Thoracic aorta (tissue), 2 donors: ENCODE measurements at places on chromosomes 7 and 10.

DNA sequence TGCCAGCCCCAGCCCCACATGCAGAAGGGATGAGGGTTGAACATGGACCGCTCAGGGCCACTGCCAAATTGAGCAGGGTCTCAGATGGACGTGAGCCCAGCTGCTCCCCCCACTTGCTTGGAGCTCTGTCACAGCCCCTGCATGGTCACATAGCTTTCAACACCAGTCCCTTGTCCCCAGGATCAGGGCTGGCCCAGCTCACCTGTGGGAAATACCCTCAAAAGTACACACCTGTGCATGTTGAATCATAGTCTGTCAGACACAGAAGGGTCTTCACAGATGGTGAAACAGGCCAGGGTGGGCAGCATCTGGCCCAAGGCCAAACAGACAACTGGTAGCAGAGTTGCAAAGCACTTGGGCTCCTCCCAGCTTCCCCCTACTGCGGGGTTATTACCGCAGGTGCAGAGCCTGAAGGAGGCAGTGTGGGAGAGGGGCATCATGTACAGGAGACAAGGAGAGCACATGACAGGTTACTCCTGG, 77.6 kb upstream of the UNC5B start:
- DNase-seq: no peak

DNA sequence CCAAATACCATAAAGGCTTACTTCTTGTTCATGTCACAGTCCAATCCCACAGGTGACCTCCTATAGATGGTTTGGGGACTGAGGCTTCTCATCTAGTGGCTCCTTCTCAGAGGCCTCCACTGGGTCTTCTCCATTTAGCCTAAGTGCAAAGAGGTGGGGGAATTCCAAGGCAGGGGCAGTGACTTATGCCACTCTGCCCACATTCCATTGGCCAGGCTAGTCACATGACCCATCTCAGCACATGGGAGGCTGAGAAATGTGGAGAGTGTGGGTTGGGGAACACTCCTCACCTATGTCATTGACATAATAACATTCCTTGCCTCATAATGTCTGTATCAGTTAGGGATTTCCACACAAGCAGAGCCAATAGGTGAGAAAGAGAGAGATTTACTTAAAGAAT, 104.3 kb upstream of the PLXNA4 start:
- DNase-seq: no peak

DNA sequence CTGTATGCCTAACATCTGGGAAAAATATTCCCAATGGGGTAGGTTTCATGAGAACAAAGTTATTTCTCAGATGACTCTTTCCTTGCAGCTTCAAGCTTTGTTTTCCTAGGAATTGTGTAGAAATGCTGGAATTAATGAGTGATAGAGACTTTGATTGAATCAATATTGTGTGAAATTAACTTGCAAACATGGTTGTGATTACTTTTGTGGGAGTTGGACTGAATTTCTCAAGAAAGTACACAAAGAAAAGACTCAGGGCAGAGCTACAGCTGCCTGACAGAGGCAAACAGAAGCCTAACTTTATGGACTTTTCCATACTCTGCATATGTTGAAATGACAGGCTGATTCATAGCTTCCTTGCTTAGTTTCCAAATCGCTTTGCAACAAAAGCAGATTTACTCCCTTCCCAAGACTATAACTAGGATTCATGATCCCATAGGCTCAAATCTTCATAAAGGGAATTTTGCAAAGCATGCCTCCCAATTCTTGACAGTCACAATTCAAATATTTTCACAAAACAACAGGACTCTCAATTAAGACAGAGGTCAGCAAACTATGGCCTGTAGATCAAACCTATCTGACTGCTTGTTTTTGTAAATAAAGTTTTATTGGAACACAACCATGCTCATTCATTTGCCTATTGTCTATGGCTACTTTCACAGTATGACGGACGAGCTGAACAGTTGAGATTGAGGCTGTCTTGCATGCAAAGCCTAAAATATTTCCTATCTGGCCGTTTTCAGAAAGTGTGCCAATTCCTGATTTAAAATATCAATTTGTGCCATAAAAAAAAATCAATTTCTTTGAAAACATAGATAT, 27.6 kb downstream of the NRP1 start:
- DNase-seq: no peak

GRCh38 chr7:388961-389701, 99.2 kb downstream of the FOXL3 start:
- DNase-seq: no peak

GRCh38 chr7:1232623-1233332, at the start of gene UNCX:
UNCX (plus strand) TSS chr7:1232872; CDS start chr7:1233018, 146 bp downstream.
- DNase-seq: no peak

DNA sequence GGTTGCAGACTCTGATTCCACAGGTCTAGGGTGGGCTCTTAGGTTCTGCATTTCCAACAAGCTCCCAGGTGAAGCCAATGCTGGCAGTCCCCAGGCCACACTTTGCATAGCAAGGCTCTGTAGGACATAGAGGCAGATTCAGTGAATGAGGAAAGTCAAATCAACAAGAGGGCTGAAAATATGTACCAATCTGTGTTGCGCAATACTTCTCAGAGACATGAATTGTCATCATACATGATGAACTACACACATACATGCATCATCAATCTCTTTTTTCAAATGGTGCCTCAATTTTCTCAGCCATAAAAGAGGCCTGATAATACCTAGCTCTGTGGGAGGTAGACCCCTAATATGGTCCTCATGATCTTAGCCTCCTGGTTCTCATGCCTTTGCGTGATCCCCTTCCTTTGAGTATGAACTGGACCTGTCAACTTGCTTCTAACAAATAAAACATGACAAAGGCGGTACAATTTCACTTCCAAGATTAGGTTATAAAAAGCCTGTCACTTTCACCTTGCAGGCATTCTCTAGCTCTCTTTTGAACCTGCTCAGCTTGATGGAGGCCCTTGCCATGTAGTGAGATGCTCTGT, 49.0 kb downstream of the PIK3CG start:
- DNase-seq: no peak

GRCh38 chr7:116876664-116877442, 14.5 kb downstream of the CAPZA2 start:
- DNase-seq: peak; percentile 28

- no peak for DNase-seq
Measured at GRCh38 chr7:11760372-11760771, 71.6 kb downstream of the THSD7A start.

- DNase-seq: no peak
Measured at GRCh38 chr10:118216020-118216419, 126.1 kb downstream of the FAM204A start.

DNA sequence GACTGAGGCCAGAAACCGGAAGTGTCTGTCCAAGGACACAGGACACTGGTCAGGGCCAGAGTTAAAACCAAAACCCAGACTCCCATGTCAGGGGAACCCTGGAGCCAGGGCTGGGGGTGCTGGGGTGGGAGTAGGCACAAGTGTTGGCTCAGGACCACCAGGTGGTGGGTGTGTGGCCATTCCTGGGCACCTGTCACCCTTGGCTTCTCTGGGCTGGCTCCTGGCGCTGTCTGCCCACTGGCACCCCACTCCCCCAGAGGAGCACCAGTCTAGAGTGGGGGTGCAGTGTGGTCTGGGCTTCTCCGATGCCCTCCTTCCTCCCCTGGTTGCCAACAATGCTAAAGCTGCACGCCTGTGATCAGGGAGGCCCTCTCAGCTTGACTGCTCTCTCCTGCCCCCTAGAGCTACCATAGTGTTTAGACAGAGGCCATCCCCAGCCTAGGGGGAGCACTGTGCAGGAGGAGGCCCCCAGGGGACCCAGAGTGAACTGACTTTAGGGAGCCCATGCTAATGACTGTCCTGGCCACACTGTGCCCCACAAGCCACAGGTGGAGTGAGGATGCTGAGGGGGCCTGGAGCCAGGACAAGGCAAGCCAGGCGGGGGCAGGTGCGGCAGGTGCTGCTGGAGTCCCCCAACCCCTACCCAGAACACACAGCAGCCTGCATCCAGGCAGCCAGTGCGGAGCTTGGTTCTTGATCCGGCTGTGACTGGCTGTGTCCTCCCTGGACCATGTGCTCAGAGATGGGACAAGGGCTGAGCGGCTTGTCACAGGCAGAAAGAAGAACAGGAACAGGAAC, 11.0 kb downstream of the RASGEF1A start:
- DNase-seq: no peak

DNA sequence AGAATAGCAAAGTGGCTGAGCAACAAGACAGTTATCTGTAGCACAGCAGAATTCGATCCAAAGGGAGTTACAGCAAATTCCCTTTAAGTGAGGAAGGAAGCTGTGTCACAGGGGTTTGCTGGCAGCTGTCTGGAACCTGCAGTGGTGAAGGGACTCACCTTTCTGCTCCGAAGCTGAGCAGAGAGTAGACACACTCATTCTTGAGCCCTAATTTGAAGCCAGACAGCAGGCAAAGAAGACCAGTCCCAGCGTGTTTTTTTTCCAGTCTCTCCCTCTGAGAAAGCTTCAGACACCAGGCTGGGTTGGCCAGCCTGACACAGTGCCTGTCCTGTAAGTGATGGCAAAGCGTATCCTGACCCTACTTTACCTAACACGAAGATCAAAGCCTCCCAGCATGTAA, 210.7 kb downstream of the TRIL start:
- no peak for DNase-seq

- DNase-seq: no peak
Measured at GRCh38 chr10:119989966-119990365, 97.4 kb downstream of the SEC23IP start.

- no peak for DNase-seq
Measured at GRCh38 chr10:58555170-58555929, 42.7 kb downstream of the BICC1 start.

- DNase-seq: no peak
Measured at GRCh38 chr7:139820089-139820488, 9.0 kb upstream of the TBXAS1 start.

DNA sequence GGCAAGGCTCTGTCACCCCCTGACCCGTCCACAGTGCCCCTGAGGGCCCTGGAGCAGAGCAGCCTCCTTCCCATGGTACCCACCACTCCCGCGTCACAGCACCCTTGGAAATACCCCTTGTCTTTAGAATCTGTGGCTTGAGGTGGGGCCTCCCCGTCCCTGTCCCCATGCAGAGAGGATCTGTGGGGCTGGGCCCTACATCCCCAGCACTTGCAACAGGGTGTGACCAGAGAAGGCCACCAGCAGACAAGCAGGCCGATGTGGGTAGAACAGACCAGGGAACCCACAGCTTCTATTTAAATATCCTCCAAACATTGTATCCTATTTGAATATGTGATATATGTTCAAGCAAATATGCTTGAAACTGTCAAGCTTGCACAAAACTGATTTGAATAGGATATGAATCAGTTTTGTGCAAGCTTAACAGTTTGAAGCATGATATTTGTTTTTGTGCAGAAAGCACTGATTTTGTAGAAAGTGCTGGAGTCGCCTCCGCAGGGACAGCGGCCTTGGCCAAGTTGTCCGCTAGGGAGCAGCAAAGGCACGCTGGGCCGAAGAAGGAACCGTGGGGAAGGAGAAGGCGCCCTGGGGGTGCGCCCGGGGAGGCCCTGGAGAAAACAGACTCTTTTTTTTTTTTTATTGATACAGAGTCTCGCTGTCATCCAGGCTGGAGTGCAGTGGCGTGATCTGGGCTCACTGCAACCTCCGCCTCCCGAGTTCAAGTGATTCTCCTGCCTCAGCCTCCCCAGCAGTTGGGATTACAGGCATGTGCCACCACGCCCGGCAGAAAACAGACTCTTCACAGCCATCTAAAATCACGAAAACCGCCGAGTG, 2.2 kb downstream of the CFAP46 start:
- DNase-seq: no peak

- DNase-seq: no peak
Measured at GRCh38 chr7:95736635-95737034, 35.7 kb upstream of the DYNC1I1 start.

GRCh38 chr7:72337390-72338167, 74.6 kb downstream of the CALN1 start:
- DNase-seq: no peak

GRCh38 chr7:55438085-55438756, 73.1 kb downstream of the LANCL2 start:
- no peak for DNase-seq

DNA sequence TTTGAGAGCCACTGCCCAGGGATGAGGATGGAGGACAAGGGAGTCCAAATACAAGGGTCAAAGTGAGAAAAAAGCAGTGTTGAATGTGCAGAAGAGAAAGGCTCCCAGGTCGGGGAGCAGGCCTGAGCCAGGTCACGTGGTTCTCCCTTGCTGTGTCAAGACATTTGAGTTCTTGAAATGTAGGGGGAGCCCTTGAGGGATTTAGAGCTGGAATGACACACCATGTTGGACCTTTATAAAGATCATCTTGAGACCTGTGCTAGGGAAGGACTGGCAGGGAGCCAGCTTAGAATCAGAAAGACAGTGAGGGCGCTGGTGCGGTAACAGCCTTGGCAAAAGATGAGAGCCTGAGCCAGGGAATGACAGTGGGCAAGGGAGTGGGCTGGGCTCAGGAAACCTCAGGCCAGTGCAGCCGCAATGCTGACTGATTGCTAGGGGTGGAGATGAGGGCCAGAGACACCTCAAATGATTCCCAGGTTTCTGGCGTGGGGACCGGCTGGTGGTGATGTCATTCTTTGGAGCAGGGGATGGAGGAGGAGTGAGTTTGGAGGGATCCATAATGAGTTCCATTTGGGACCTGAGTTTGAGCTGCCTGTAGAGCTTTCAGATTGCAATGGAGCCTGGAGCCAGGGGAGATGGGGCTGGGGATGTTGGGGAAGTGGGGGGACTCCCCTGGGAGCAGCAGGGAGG, 120.1 kb downstream of the PTPN20 start:
- DNase-seq: no peak

GRCh38 chr7:45709168-45710042, 135.2 kb downstream of the ADCY1 start:
- no peak for DNase-seq

DNA sequence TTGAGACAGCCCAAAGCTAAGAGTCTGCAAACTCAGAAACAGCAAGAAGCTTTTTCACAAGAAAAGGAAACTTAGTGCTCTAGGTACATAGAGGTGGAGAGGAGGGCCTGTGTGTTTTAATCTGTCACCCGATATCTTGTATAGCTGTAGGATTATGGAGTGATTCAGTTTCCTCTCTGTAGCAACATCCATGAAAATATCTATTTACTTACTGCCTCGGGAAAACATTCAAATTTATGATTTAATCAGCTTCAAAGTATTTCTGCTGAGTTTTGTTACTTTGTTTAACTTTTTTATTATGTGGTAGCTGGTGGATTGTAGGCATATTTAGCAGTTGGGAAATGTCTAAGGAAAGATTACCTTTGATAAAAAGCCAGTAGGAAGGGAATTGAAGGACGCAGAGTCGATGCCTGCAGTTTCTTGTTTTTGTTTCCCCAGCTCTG, 292.0 kb downstream of the CCDC3 start:
- DNase-seq: no peak
